ENCODE measurements at places on chromosomes 12 and 14.

DNA sequence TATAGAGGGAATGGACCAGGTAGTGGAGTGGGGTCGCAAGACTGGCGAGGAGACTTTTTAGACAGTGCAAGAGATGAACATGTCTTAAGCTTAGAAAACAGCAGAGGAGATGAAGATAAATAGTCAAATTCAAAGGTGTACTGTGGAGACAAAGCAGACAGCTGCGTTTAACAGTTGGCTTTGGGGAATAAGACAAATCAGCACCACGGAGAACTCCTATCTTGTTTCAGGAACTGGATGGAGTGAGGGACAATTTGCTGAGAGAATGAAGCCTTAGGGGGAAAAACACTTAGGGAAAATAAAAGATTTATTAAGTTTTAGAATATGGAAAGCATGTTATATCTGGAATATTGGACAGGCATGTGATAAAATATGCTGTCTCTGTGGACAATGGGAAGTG, 458.8 kb downstream of the GLT1D1 start:
- no peak for DNase-seq

DNA sequence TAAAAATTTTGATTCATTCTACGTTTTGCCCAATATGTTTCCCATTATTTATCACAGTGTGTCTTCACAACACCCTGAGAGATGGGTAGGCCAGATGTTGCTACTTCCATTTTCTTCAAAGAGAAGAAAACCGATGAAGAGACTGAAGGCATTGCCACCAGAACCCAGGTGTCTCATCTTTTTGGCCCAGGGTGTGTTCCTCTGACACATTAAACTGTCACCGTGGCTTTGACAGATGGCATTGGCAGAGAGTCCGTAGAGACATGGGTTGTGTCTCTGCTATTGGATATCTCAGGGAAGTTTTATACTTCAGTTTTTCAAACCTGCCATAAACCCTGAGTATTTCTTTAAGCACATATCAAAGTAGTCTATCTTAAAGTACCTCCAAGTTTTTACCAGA, 11.3 kb upstream of the NUDT4 start:
- no peak for DNase-seq

- no peak for DNase-seq
Measured at GRCh38 chr12:19886639-19887064, 447.4 kb downstream of the AEBP2 start.

DNA sequence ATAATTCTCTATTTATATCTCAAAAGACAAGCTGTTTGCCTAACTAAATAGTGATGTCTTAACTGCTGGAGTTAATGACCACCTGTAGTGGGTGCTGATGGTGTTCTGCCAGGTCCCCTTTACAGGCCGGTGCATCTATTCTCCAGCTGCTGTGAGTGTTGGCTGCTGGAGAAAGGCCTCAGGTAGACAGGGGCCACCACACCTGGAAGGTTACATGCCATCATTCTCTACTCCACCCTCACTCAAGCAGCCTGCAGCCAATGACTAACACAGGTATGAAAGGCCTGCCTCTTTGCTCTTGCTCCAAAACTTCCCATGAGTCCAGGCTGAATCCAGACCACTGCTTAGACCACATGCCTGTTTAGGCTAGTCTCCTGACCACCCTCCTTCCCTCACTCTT, 73.9 kb downstream of the RPS6KA5 start:
- DNase-seq: no peak

DNA sequence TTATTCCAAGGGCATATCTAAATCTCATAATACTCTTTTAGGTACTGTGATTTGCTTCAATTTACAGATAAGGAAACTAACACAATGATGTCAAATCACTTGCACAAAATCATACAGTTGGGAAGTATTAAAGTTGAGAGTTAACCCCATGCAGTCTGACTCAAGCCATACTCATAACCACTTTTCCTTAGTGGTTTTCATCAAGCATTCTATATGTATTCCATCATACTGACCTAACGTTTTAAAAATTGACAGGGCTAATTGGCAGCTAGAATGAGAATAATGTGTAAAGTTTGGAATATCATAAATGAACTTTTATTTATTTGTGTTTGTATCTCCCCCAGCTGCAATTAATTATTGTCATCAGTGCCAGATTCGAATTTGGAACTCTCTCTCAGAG, 20.9 kb downstream of the PUS7L start:
- DNase-seq: no peak

DNA sequence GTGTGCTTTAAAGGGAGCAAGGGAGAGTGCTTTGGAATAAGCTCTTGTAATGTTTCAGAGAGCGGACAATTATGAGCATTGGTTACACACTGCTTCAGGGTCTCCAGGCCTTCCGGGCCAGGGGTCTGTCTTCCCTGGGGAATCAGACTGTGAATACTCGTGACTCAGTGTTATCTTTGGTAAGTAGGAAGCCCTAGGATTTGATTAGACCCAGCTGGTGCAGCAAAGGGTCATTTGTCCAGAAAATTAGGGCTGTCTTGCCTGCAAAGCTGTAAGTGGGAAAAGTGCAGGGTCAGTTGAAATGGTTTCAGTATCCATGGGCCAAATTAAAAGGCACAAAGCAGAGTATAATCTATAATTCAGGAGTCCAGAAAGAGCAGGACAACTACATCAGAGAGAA, 475.6 kb downstream of the MED13L start:
- DNase-seq: no peak

GRCh38 chr14:79064214-79064613, 894.0 kb downstream of the NRXN3 start:
- no peak for DNase-seq

DNA sequence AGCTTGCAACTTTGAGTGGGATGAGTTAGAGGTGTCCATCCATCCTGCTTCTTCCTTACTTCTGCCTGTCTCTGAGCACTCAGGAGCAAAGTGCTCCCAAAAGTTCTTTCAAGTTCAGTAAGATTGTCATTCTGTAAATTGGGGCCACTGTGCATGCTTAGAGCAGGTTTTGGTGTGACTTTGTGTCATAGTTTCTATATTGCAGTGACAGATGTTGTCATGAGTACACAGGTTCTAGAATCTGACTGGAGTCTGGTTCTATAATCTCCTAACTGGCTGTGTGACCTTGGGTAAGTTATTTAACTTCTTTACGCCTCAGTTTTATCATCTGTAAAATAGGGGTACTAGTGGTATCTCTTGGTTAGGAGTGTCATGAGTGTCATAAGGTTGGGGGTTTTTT, 202.7 kb upstream of the BCL2L14 start:
- DNase-seq: no peak
